ENCODE measurements at places on chromosomes 2 and 18. TPM values are rescaled to one million over a fixed set of nuclear protein-coding genes. Genes with fewer than 3 reads are reported as not detected.

The ZNF397 gene
- 10.1 TPM for total RNA-seq

The IFIH1 gene
- 3.9 TPM for total RNA-seq

The RESP18 gene
- total RNA-seq = not detected

The ITGA4 gene
- total RNA-seq = 5.8 TPM

The EPB41L3 gene
- total RNA-seq = 36.1 TPM

The DLX2 gene
- 0.16 TPM for total RNA-seq

The ATG16L1 gene
- total RNA-seq = 15.4 TPM

The SERPINB5 gene
- total RNA-seq = not detected

The G6PC2 gene
- not detected for total RNA-seq

The FBXO48 gene
- 0.49 TPM for total RNA-seq

The LONRF2 gene
- total RNA-seq = not detected

The LYG2 gene
- total RNA-seq = not detected

The MAPK4 gene
- 0.16 TPM for total RNA-seq

The CLIP4 gene
- total RNA-seq = 28.8 TPM

The IL18RAP gene
- under 0.01 TPM for total RNA-seq

The C18orf54 gene
- 1.3 TPM for total RNA-seq

The SLC8A1 gene
- 6.5 TPM for total RNA-seq

The ATOH8 gene
- total RNA-seq = 129 TPM

The TMBIM1 gene
- 109 TPM for total RNA-seq

The ALPP gene
- not detected for total RNA-seq

The RND3 gene
- total RNA-seq = 53.6 TPM

The FBXO11 gene
- total RNA-seq = 26.7 TPM

The RIF1 gene
- total RNA-seq = 15.3 TPM

The PELI1 gene
- total RNA-seq = 14.1 TPM

The RGPD3 gene
- total RNA-seq = 0.90 TPM

The ST6GAL2 gene
- not detected for total RNA-seq

The ERBB4 gene
- total RNA-seq = not detected

The SCN9A gene
- total RNA-seq = 1.3 TPM

The POTEI gene
- not detected for total RNA-seq
